ENCODE measurements at places on chromosomes 13 and 19.
A peak's percentile ranks its signal among the peaks of the same experiment; 100 is the strongest.

- DNase-seq, result peak; percentile 77
Measured at GRCh38 chr19:3987619-3988371, 2.5 kb upstream of the EEF2 start.

- no peak for DNase-seq
Measured at GRCh38 chr19:1001538-1002166, 1.4 kb downstream of the GRIN3B start.

GRCh38 chr13:93480553-93481106 is 254.0 kb downstream of the GPC6 start:
- DNase-seq, result no peak

- DNase-seq, result no peak
Measured at GRCh38 chr13:68027306-68027705, 797.2 kb upstream of the PCDH9 start.

DNA sequence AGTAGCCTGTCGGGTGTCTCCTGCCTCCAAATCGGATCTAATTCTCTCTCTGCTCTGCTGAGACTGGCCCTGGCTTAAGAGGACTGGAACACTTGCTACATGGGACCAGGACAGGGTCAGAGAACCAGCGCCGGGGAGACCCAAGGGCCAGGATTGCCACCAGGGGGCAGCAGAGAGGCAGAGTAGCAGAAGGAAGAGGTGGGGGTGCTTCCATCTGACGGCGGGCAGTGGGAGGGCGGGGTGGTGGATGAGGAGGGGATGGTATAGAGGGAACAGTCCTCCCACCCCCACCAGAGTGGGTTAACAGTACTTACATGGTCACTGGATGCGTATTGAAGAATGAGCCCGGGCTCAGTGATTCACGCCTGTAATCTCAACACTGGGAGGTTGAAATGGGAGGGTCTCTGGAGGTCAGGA is 11.9 kb downstream of the SELENOW start:
- DNase-seq, result peak; percentile 97
